Activated CD4-positive, alpha-beta T cell treated with anti-CD3 and anti-CD28 coated beads for 36 hours (primary cell): ENCODE measurements at places on chromosomes 7 and 10. TPM values are rescaled to one million over a fixed set of nuclear protein-coding genes. Genes with fewer than 3 reads are reported as not detected.

Gene PITRM1
- total RNA-seq: 97.9 TPM

Gene TAC1
- total RNA-seq: 0.62 TPM

Gene MSMB
- not detected for total RNA-seq

DNA sequence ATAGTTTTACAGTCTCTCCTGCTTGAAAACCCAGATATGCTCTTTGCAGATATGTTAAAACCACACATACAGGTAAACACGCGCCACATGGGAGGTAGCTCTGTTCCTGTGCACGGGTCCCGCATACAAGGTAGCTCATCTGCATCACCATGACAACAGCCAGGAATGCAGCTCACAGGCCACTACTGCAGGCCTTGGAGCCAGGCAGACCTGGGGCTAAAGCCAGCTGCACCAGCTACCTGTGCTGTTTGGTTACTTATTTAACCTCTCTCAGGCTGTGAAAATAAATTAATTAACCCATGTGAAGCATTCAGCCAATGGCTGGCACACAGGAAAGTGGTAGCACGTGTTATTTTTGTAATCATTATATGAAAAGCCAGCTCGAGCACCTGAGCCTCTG lies 428.3 kb downstream of the TNS3 start:
- DNase-seq: no peak

- no peak for DNase-seq
These were observed 35.3 kb downstream of the STK32C start for GRCh38 chr10:132272231-132272971.

DNA sequence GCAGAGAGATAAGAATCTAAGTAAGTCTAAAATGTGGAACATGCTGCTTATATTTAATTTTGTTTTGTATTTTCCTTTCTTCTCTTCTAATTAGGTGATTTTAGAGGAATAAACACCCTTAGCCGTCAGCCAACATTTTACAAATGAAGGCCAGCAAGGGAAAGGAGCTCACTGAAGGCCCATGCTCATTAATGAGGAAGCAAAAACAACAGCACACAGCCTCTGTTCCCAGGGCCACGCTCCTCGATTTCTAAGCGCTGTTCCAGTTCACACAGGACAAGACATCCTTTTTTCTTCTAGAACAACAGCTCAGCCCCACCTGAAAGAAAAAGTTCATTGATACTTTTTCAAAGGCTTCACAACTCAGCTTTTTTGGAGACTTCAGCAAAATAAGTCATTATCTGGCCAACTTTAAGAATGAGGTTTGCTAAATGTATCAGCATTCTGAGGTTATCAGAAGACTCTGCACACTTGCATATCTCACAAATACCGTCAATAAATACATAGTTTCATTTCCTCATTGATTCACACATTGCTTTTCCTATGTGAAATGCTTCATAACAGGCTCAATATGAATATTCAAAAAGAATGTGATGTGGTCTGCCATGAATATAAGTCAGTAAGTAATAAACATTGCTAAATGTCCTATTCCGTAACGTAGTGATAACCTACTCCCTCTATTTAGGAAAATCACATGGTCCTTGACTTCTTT lies 34.8 kb upstream of the SFMBT2 start:
- DNase-seq: no peak

DNA sequence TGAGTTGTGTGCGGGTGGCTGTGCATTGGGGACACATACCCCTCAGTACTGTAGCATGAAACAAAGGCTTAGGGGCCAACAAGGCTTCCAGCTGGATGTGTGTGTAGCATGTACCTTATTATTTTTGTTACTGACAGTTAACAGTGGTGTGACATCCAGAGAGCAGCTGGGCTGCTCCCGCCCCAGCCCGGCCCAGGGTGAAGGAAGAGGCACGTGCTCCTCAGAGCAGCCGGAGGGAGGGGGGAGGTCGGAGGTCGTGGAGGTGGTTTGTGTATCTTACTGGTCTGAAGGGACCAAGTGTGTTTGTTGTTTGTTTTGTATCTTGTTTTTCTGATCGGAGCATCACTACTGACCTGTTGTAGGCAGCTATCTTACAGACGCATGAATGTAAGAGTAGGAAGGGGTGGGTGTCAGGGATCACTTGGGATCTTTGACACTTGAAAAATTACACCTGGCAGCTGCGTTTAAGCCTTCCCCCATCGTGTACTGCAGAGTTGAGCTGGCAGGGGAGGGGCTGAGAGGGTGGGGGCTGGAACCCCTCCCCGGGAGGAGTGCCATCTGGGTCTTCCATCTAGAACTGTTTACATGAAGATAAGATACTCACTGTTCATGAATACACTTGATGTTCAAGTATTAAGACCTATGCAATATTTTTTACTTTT lies 1.8 kb downstream of the DDIT4 start:
- DNase-seq: peak; percentile 70

- no peak for DNase-seq
These were observed 52.3 kb downstream of the FOXP2 start for GRCh38 chr7:114466917-114467316.
